NCI-H1417 treated with DMSO at 0.1 percent for 48 hours (cell line): ENCODE measurements at places on chromosomes 5 and 9.

- no peak for DNase-seq
These were observed 18.7 kb downstream of the ORM2 start for GRCh38 chr9:114348261-114348905.

- DNase-seq: no peak
These were observed at the start of gene TUSC1 for GRCh38 chr9:25678147-25678666. Gene TUSC1 (minus strand): TSS chr9:25678444. CDS start chr9:25678312, 132 bp downstream.

DNA sequence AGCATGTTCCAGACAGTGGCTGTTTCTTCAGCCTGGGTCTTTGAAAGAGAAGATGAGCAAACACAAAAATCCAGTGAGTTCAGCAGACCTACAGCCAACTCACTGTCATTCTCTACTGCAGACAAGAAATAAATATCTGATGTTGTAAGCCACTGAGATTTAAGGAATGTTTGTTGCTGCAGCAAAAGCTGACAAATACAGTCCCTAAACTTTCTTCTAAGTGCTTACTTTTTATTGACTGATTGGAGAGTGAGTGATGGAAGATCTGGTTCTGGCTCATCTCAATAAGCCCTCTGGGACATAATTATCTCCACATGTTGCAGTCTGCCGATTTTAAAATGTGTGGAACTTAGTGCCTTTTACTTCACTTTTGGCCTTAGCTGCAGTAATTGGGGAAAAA, 69.9 kb upstream of the LMNB1 start:
- no peak for DNase-seq

DNA sequence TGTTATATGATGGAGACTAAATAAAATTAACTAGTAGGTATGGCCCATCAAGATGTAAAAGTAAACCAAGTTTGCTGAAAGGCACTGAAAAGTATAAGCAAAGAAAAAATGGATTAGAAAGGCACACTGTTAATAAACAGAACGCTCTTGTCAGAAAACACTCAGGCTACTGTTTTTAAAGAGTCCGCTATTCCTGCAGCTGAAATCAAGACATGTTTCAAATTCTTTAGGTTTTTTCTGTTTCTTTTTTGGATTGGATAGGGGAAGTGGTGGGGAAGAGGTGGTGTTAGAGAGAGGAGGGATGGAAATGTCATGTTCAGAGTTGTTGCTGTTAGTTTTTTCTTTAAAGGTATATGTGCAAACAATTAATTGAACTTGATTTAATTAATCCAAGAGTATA, 17.5 kb downstream of the OSTF1 start:
- DNase-seq: no peak

DNA sequence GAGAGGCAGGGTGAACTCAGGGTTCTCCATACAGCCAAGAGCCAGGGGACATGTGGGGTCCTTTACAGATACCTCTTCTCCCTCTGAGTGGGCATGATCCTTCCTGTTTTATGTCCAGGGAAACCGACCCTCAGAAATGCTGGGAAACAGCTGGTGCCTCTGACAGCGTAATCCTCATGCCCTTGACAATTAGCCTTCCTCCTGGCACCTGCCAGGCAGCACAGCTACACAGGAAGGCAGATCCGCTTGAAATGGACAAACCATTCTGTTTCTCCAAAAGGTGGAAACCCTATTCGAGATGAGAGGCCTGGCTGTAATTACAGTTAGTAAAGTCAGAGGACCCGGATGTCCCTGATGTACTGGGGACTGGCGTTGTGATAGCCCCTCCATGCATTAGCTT, 7.2 kb downstream of the ERGIC1 start:
- no peak for DNase-seq

GRCh38 chr5:123448017-123448617, 24.9 kb upstream of the CEP120 start:
- no peak for DNase-seq

GRCh38 chr5:56791396-56791795, 24.0 kb upstream of the MAP3K1 start:
- DNase-seq: no peak

- DNase-seq: no peak
These were observed 572 bp downstream of the ZDHHC21 start for GRCh38 chr9:14692470-14693250.

GRCh38 chr9:23278561-23278960, 547.5 kb downstream of the ELAVL2 start:
- no peak for DNase-seq
